ENCODE measurements at places on chromosomes 1 and 21.

DNA sequence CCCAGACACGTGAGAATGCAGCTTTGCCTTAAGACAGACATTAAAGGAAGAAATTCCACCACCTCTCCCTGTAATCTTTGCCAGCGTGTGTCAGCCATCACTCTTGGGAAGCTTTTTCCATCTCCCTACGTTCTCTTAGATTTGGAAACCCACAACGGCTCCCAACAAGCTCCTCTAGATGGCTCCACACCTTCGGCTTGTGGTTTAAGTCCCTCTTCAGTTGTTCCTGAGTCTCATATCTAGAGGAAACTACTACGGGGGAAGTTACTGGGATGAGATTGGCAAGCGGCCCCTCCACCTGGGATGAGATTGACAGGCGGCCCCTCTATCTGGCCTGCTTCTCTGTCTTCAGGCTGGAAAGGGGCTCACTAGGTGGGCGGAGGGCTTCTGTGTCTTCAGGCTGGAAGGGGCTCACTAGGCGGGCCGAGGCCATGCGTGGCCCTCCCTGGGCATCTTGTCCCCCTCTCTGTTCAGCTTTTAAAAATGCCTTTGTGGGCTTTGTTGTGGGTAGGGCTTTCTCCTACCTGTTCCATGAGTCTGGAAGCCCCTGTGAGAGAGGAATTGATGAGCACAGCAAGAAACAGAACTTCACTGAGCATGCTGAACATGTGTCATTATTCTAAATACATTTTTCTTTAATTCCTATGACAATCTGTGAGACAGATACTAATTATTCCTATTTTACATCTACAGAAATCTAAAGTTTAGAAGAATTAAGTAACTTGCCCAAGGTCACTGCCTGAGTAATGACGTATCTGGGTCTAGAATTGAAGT lies 670.5 kb downstream of the KIF26B start:
- no peak for DNase-seq

GRCh38 chr1:230421481-230421880 lies 4.7 kb downstream of the PGBD5 start:
- DNase-seq: no peak

DNA sequence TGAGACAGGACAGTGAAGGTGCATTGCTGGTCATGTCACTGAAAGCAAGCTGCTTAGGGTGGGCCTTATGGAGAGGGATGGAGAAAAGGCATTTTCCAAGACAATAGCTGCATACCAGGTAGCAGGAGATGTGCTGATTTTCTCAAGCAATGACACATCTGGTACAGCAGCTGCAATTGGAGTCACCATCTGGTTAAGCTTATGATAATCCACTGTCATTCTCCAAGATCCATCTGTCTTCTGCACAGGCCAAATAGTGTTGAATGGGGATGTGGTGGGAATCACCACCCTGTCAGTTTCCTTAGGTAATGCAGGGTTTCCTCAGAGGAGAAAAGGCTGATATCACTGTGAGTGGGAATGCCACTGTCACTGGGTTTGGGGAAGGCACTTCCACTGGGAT lies 54.6 kb downstream of the ADSS2 start:
- no peak for DNase-seq

GRCh38 chr1:64046891-64047290 lies 156.5 kb upstream of the UBE2U start:
- no peak for DNase-seq

GRCh38 chr1:59690171-59690930 lies 124.4 kb upstream of the HOOK1 start:
- DNase-seq: no peak

DNA sequence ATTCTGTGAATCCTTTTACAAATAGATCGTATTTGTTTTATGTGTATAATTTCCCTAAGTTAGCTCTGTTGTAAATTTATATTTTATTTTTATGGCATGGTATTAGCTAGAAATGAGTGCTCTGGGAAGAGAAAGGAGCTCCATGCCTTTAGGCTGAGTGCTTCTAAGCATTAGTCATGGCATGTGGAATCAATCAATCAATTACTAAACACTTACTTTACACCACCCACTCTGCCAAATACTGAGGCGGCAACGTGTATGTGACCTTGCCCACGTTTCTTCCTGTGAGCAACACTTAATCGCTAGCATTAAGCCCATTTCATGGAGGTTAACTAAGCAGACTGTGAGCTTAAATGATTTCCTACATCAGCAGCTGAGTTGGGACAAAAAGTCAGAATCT lies 7.2 kb upstream of the BECN2 start:
- no peak for DNase-seq

GRCh38 chr1:9902060-9902452 lies 8.0 kb downstream of the CTNNBIP1 start:
- DNase-seq: no peak

DNA sequence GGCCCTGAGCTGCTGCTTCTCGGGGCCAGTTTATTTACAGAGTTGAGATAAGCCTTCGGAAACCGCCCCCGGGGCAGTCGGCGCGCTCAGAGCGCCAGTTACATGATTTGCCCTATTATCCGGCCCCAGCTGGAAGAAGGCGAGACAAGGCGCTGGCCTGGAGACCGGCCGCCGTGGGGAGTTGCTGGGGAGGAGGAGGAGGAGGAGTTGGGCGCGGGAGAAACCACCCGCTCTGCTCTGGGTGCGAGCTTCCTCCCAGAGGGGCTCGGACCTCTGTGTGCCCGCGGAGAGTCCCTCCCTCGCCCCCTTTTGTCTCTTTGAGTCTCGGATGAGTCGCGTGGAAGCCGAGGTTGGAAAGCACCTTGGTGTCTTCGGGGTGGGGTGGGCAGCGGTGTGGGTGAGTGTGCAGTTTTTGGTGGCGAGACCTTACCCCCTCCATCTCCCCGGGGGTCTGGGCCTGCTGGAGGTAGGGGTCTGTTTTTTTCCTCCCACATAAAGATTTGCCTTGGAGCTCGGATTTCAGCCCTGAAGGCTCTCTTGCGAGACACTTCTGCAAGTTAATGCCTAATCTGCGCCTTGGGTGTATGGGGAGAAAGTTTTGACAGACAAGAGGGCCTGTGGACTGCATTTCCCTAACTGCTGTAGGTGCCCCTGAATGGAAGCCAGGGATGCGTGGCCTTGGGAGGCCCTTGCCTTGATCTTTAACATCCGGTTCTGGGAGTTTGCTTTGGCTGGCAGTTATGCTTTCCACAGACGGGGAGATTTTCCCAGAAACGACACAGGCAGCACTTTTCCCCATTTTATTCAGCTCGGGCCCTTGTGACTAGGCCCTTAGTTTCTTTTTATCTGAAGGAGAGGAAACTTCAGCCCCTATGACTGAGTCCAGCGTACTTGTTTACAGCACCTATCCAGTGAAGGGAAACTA lies 80.0 kb downstream of the NDUFS5 start:
- DNase-seq: peak; percentile 30

- DNase-seq: no peak
Observed at GRCh38 chr1:179337288-179337687, 28.5 kb upstream of the AXDND1 start.

- no peak for DNase-seq
Observed at GRCh38 chr1:95451054-95451453, 217.0 kb downstream of the RWDD3 start.

GRCh38 chr1:154403261-154403943 lies 1.7 kb upstream of the IL6R start:
- DNase-seq: no peak

DNA sequence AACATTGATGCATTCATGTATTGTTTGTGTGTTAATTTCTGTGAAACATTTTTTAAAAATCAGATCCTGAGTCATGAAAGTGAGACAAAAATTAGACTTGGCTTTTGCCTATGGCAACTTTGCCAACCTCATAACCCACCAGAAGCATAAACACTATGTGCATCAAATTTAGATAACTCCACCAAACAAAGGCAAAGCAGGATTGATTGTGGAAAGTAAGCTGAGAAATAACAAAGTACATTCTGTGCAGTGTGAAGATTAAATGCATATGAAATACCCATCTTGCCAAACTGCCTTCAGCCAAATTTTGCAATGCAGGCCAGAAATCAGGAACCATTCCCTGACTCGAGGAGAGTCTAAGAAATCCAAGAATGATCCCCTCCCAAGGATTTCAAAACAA lies 493.4 kb downstream of the AJAP1 start:
- no peak for DNase-seq

DNA sequence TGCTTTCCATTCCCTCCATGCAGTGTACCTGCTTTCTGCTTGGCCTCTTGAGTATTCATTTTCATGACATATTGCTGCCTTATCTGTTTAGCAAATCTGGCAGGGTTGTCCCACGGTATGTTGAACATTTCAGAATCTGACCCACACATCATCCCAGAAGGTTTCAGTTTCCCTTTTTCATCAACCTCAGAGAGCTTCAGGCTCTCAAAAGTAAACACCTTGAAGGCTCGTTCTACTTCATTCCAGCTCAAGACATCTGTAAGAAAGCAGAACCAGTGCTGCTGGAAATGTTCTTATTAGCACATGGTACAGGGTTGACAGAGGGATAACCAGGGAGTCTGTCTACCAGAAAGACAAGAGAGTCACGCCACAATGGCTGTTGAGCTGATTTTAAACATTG lies 103.6 kb downstream of the SPAG17 start:
- DNase-seq: no peak

DNA sequence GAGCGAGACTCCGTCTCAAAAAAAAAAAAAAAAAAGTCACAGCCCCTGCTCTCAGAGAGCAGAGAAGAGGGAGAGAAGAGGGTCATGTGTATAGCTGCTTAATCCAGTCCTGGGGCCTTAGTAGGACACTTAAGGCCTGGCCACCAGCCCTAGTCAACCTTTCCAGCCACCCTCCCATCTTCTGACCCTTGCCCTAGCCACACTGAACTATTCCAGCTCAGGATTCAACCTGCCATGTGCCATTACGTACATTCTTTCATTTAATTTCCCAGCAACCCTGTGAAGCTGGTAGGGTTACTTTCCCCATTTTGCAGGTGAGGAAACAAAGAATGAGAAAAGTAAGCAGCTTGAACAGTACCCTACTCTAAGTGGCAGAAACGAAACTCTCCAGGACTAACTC lies 9.0 kb downstream of the FOXO6 start:
- DNase-seq: no peak

DNA sequence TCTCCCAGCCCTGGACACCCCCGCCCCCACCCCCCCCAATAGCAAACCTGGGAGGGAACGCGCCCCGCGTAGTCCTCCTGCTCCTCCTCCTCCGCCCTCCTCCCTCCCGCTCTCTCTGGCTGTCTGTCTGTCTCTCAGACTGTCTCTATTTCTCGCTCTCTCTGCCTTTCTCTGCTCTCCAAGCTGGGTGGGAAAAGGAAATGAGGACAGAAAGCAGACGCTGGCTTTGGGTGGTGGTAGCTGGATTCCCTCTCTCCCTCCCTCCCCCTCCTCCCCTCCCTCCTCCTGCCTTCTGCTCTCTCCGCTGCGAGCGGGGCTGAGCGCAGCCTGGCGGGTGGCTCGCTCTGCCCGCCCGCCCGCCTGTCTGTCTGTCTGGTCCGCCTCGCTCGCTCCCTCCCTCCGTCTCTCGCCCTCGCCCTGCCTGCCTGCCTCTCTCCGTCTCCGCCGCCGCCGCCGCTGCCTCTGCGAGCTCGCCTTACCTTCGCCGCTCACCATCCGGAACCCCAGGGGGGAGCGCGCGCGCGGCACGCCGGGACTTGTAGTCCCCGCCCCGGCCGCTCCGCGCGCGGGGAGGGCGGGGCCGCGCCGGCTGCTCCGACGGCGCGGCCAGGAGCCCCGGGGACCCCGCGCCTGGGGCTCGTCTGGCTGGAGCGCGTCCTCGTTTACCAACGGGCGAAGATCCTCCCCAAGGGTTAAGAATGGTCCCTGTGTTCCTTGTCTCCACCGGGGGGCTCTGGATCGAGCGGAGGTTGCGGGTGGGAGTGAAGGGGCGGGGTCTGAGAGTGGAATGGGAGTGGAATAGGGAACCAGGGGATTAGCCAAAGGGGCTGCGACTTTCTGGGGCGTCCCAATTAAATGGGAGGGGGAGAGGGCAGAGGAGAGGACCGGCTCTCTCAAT lies at the start of gene AHDC1:
TSS of gene AHDC1 (minus strand) at position 464 of the 898 bp plus-strand sequence. CDS start 52,029 bp downstream, outside the sequence.
- peak; percentile 85 for DNase-seq

DNA sequence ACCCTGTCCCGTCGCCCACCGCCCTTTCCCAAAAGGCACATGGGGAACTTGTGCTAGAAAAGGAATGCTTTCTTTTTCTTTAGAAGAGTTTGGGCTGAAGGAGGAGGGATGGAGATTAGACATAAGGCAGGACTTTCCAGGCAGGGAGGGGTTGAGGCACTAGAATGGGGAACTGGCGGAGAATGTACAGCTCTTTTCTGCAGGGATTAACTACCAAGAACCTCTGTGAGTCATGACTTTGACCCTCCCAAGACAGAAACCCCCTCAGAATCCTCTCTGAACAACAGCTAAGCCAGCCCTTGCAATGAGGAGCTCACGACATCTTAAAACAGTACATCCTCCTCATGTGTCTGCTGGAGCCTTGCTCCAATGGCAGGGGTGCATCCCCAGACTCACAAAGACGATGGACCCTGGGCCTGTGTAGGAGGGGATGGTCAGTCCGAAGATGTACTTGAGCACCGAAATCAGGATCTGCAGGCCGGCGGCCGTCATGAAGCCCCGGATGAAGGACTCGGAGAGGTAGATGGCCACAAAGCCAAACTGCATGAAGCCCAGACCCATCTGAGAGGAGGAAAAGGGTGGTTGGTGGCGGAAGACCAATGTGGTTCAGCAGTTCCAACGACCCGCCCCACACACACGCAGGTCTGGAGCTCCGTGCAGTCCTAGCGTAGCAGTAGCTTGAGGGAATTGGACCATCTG lies 13.6 kb downstream of the SLC26A9 start:
- no peak for DNase-seq

GRCh38 chr1:247542811-247543210 lies 6.1 kb upstream of the GCSAML start:
- no peak for DNase-seq

- no peak for DNase-seq
Observed at GRCh38 chr21:46567348-46567747, 37.5 kb downstream of the S100B start.

- DNase-seq: no peak
Observed at GRCh38 chr1:20921285-20921684, 134.2 kb upstream of the HP1BP3 start.

- no peak for DNase-seq
Observed at GRCh38 chr1:22533244-22533895, 29.9 kb upstream of the EPHA8 start.

GRCh38 chr1:85661767-85662166 lies 46.5 kb downstream of the ZNHIT6 start:
- no peak for DNase-seq

- no peak for DNase-seq
Observed at GRCh38 chr21:46189213-46189958, 5.1 kb upstream of the SPATC1L start.

- DNase-seq: no peak
Observed at GRCh38 chr1:243364330-243364729, 108.5 kb downstream of the SDCCAG8 start.

DNA sequence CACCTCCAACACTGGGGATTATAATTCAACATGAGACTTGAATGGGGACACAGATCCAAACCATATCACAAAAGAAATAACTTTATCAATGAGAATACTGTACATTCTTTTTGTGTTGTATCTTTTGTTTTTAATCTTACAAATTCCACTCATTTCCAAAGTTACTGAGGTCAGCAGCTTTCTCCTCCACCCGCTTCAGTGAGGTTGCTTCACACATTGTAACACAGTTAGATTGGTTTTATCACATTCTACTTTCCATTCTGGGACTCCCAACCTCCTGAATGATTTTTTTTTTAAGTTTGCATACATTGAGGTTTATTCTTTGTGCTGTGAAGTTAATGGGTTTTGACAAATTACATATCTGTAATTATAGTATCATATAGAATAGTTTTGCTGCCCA lies 43.8 kb downstream of the DDAH1 start:
- DNase-seq: no peak
